ENCODE measurements at places on chromosomes 1 and 21.

DNA sequence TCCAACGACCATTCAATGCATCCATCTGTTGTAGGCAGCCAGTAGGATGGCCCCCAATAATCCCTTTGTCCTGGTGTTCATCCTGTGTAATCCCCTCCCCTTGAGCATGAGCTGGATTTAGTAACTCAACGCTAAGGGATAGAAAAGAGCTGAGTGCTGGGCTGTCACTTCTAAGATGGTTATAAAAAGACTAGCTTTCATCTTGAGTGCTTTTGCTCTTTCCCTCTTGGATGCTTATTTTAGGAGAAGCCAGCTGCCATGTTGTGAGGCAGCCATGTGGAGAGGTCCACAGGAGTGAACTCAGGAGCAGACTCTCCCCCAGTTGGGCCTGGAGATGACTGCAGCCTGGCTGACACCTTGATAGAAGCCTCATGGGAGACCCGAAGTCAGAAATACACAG is 401.5 kb downstream of the VAV3 start:
- no peak for DNase-seq

- DNase-seq, result no peak
Measured at GRCh38 chr1:4063516-4063915, 163.4 kb upstream of the C1orf174 start.

DNA sequence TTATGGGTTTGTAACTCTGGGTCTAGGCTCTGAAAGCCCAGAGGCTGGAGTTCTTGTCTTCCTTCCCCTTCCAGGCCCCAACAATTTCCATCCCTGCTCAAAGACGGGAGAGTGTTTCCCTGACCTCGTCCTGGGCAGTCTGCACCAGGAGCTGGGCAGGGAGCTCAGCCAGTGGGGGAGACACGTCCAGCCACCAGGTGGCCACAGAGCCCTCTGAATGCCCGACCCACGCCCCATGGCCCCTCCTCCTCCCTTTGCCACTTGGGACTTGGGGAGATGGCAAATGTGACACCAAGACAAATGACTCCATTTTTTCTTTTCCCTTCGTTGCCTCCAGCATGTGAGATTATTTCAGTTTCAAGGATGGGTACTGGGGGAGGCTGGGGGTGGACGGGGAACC is 159.9 kb upstream of the AJAP1 start:
- no peak for DNase-seq

DNA sequence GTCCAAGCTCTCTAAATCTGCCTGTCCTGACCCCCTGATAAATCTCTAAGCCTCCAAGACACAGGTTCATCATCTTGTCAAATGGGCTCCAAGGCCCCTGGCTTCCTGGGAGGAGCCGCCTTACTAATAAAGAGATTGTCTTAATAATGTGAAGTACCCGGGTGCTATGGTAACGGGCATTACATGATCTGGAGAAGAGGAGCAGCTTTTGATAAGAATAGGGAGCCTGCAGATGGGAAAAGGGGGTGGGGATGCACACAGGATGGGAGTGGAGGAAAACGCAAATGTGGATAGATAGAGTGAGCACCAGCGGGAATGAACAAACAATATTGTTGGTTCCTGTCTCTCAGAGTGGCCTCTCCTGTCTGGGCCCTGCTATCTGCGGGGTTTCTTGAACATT is 11.9 kb upstream of the RXRG start:
- no peak for DNase-seq

DNA sequence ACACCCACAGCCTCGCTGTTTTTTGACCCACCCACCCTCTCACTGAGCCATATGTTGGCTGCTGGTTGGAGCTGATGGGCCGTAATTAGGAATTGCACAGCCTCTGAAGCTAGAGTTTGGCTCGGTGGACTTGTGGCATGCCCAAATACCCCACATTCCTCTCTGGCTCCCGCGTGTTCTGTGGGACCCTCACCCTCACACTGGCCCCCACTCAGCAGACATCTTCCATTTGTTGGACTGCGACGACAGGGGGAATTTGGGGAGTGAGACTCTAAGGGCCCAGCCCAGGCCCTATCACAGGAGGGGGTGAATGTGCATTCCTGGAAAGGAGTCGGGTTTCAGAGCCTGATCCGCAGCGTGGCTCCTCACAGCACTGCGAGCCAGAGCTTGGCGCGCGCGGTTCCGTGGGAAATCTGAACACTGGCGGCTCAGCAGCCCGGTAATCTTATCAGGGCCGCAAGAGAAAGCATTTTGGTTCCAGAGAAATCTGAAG is 5.2 kb downstream of the RCSD1 start:
- no peak for DNase-seq

- DNase-seq, result no peak
Measured at GRCh38 chr1:225474439-225474985, 46.7 kb upstream of the LBR start.

- no peak for DNase-seq
Measured at GRCh38 chr1:228987286-228987685, 252.0 kb downstream of the RHOU start.

DNA sequence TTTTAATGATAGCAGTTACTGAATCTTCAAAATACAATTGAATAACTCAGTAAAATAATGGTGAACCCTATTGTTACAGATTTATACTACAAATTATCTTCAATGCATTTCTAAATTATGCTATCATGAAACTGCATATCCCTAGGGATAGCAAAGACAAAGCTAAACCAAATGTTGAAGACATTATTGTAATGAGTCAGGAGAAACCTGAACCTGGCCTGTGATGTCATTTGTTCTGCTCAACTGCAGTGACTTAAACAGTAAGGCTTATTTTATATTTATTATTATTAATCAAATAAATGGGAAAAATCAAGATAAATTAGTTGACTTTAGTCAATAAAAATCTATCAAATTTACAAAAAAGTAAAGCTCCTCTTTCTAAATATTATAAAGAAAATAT is 100.3 kb downstream of the UCHL5 start:
- DNase-seq, result no peak

DNA sequence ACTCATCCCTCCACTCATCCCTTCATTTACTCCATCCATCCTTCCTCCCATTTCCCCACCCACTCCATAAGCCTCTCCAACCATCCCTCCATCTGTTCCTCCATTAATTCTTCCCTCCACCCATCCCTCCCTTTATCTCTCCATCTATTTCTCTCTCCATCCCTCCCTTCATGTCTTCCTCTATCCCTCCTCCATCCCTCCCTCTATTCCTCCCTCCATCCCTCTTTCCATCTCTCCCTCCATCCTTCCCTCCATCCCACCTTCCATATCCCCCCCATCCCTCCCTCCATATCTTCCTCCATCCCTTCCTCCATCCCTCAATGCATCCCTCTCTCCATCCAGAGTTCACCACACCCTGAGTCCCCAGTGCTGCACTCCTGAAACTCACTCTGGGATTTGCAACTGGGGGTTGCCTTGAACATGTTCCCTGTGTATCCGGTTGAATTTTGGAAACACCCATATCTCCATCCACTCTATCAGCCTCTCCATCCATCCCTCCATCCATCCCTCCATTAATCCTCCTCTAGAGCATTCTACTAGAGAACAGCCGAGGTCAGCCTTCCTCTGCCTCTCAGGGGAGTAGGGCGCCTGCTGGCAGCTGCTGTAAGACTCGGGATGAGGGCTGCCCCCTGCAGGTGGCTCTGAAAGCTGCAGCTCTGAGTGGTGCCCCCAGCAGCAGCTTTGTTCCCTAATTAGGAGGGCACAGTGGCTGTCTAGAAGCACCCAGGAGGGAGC is 39.4 kb downstream of the ABCG1 start:
- DNase-seq, result no peak

DNA sequence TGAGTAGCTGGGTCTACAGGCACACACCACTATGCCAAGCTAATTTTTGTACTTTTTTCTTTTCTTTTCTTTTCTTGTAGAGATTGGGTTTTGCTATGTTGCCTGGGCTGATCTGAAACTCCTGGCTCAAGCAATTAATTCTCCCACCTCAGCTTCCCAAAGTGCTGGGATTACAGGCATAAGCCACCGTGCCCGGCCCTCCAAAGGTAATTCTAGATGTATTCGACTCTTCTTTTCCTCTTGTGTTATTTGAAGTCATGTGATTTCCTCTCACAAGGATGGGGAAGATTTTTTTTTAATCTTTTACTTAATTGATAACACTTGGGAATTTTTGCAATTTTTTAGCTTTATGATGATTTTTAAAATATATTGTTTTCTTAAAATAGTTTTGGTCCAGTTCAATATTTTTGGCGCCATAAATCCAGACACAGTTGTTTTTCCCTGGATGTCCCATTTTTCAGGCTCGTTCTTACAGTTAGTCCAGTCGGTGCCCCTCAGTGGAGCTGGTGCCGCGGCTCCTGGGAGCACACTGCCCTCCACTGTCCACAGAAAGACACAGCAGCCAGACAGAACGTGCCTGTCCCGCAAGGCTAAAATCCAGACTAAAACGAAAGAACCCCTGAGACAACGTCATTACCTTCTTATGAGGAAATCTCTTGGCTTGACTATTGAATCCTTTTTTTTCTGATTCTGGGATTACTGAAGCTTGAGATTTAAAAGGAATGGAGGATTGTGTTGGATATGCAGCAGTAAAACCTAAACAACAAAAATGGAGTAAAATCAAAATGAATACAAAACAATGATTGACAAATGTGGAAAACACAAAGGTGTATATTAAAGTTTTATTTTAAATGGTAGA is 22.4 kb downstream of the STPG1 start:
- DNase-seq, result no peak

DNA sequence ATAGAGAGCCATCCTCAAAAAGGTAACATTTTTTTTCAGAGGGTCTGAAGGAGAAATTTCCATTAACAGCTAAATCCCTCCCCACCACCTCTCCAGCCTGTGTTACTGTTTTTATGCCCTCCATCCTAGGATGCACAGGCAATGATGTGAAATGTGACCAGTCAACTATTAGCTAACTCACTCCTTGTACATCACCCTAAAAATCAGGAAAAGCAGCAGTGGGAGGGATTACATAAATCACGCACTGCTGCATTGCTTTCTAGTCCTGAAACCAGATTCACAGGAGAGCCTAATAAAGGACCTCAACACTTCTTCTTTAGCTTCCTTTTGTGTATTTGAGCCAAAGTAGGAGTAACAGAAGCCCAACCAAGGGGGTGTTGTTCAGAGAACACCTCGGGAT is 66.3 kb downstream of the LMO4 start:
- DNase-seq, result no peak

GRCh38 chr1:147479864-147480564 is 61.3 kb upstream of the BCL9 start:
- no peak for DNase-seq

GRCh38 chr1:159932296-159933285 is 7.3 kb upstream of the TAGLN2 start:
- no peak for DNase-seq

DNA sequence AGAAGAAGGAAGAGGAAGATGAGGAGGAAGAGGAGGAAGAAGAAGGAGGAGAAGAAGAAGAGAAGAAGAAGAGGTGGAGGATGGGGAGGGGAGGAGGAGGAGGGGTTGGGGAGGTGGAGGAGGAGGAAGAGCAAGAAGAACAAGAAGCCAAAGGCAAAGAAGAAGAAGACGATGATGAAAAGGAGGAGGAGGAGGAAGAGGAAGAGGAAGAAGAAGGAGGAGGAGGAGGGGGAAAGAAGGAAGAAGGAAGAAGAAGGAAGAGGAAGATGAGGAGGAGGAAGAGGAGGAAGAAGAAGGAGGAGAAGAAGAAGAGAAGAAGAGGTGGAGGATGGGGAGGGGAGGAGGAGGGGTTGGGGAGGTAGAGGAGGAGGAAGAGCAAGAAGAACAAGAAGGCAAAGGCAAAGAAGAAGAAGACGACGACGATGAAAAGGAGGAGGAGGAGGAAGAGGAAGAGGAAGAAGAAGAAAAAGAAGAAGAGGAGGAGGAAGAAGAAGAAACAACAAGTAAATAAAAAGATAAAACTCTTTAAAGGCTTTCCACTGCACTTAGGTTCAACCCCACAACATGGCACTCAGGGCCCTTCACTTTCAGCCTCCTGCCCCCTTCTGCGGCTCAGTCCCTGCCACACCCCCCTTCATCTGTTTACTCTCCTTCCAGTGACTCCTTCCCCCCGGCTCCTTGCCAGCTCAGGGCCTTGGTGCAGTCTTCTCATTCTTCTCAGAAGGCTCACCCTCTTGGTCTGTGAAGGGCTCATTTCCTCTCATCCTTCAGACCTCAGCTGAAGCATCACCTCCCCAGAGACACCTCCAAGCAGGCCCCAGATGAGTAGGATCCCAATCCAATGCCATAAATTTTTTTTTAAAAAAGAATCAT is 114.0 kb downstream of the KCNN3 start:
- no peak for DNase-seq

- DNase-seq, result no peak
Measured at GRCh38 chr1:52190500-52191252, 48.8 kb downstream of the ZFYVE9 start.

- no peak for DNase-seq
Measured at GRCh38 chr1:47914952-47915676, 82.1 kb downstream of the TRABD2B start.

DNA sequence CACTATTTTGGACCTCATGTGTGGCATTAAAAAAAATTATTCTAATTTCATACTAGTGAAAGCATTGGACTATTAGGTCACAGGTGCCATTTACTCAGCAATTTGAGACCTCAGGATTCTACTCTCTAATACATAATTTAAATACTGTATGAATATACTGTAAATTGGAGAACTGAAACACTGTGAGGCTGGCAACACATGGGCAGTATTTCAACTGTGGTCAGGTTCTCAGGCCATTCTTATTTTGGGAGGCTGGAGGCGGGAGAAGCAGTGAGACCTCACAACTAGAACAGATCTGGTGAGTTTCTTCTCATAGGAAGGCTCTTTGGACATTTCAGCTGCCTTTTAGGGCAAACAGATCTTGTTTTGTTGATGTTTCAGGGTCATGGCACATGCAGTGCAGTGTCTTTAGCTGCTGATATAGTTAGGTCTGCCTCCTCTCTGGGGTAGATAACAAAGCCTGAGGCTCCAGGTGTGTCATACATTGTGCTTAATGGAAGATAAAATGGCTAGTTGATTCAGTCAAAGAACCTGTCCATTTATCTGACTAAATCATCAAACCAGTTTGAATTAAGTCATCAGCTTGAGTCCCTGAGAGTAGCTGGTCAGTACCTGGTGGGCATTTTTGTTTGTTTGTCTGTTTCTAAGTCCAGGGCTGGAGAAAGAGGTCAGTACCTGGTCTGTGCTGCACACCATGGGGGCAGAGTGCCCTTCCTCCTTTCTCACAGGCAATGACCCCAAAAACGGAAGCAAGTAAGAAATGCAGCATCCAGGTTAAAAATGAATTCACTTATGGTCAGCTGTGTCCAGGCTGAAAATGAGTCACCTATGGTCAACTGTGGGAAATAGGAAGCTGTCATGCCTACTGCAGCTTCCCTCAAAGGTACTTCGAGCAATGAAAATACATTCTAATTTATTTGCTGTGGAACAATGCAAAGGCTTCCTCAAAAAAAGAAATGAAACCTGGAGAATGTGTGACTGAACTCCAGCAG is 216.2 kb downstream of the SDCCAG8 start:
- no peak for DNase-seq

DNA sequence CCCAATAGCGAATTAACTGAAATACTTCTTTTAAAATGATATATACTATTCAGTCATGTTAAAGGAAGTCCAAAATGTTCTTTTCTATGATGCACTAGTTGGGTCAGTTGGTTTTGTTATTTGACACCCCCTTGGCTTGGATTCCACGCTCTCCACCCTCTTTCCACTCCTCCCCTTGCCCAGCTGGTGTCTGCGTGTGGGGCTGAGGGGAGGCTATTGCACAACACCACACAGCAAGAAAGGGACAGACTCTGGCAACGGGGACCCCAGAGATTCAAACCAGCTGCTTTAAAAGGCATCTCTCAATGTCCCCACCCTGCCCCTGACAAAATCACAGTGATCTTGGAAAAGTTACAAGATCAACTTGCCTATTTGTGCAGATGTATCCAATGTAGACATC is 394.3 kb downstream of the TGFB2 start:
- DNase-seq, result no peak
